ENCODE measurements at places on chromosomes 5 and 9. TPM values are rescaled to one million over a fixed set of nuclear protein-coding genes. Genes with fewer than 3 reads are reported as not detected.

GRCh38 chr9:68473790-68474189, 66.9 kb downstream of the TMEM252 start:
- DNase-seq: no peak

Gene P4HA2
- total RNA-seq: 77.2 TPM

- DNase-seq: no peak
Observed at GRCh38 chr5:131022811-131023497, 142.1 kb downstream of the HINT1 start.

- DNase-seq: no peak
Observed at GRCh38 chr5:65185468-65185867, 296.3 kb downstream of the ADAMTS6 start.

GRCh38 chr9:33185858-33186257, 18.7 kb upstream of the B4GALT1 start:
- no peak for DNase-seq

DNA sequence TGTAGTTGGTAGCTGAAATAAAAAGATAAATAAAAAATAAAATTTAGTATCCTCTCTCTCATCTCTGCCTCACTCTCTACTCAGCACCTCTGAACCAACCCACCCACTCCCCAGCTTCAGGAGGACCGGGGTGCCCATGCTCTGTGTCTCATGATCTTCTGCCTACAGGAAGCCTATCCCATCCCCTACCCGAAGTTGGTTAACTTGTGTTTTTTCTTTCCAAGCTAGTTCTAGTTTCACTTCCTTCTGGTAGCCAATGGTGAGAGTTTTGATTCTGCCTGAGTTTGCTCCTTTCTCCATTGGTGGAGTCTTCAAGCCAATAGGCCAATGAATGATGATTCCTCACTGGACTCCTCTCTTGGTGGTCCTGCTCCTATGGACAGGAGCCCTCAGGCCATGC, 32.1 kb downstream of the SNX24 start:
- DNase-seq: no peak

- DNase-seq: no peak
Observed at GRCh38 chr5:55521881-55522280, 12.9 kb downstream of the PLPP1 start.

GRCh38 chr9:11546231-11546630, 933.4 kb upstream of the PTPRD start:
- DNase-seq: no peak

DNA sequence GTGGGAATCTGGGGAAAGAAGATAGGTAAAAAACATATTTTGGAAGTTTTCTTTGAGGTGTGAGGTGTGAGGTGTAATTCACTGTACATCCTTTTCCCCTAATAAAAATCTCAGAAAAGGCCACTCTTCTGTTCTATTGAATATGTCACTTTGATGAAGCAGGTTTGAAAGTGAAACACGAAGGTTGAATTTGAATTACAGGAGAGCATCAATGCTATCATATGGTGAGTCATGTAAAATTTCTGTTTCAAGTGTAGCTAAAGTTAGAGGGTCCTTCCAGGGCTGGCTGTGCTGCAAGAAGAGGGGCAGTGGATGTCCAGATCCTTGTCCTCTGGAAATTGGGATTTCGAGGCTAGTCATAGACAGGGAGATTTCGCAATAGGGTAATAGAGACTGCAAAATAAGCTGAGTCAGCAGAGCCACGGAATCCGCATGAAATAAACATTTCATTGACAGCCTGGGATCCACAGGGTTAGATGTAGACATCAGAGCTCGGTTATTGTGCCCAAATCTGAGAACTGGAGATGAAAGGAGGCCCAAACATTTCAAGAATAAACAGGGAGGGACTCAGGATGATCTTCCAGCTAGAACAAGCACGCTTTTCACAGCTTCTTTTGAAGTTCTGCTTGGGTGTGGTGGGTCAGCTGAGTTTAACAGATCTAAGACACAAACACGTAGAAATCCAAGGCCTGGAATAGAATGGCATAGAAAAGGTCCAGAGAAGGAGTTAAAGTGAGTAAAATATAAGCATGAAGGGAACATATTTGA, 194.4 kb upstream of the CDKN2B start:
- no peak for DNase-seq

Gene ARL10
- 5.5 TPM for total RNA-seq

Gene CYFIP2
- total RNA-seq: 27.6 TPM

DNA sequence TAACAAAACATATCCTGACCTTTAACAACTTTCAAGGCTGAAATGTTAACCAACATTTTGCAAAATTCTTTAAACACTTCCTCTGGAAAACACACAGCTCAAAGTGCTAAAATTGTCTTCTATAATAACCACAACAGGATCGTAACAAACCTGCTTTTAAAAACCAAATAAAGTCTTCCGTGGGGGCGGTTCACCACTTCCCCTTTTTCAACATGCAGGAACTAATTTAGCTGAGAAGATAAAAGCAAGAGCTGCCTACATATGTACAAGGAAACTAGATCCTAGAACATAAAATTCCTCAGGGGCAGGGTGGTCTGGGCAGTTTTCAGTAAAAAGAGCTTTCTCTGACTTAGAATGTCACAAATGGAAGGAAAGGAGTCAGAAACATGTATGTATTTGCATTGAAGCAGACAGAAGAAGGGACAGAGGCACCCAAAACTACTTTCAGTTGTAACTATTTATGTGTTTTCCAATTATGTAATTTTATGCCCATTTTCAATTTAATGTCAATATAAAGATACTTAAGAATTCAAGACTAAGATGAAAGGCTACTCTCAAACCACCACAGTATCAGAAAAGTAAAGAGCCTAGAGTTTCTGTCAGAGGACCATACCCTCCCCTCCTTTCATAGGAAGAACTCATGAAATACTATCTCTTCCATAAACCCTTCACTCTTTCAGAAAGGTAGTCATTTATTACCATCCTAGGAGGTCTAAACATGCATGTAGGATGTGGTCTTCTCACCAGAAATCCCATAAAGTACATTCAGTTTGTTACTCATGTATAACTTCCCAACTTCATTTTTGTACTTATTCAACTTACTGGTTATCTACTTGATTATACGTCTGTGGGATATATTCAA, 185.9 kb upstream of the RASA1 start:
- no peak for DNase-seq

- no peak for DNase-seq
Observed at GRCh38 chr5:1488882-1489680, 34.7 kb downstream of the LPCAT1 start.

DNA sequence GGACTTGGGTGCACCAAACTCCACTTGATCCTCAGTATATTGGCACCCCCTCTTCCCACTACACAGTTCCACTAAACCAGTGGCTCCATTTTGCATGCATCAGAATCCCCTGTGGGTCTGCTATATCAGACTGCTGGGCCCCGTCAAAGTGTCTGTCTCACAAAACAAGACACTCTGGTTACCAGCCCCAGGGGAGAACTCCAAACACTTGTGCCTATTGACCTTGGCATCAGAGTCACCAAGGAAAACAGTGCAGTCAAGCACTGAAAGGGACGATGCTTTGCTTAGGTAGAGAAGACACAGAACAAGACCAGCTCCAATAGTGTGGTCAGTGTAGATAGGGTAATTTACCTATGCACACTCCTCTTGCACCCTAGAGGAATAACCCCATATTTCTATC, 205.8 kb upstream of the RAI14 start:
- DNase-seq: no peak

GRCh38 chr9:30846651-30847050, 1537.8 kb upstream of the ACO1 start:
- no peak for DNase-seq

Gene LMBRD2
- 9.5 TPM for total RNA-seq

- DNase-seq: no peak
Observed at GRCh38 chr9:18371141-18371540, 102.8 kb upstream of the ADAMTSL1 start.

Gene WNK2
- 222 TPM for total RNA-seq

GRCh38 chr9:37220971-37221370, 100.6 kb downstream of the ZCCHC7 start:
- no peak for DNase-seq

- DNase-seq: no peak
Observed at GRCh38 chr9:6819529-6819928, 61.8 kb downstream of the KDM4C start.

Gene NR3C1
- total RNA-seq: 48.9 TPM

DNA sequence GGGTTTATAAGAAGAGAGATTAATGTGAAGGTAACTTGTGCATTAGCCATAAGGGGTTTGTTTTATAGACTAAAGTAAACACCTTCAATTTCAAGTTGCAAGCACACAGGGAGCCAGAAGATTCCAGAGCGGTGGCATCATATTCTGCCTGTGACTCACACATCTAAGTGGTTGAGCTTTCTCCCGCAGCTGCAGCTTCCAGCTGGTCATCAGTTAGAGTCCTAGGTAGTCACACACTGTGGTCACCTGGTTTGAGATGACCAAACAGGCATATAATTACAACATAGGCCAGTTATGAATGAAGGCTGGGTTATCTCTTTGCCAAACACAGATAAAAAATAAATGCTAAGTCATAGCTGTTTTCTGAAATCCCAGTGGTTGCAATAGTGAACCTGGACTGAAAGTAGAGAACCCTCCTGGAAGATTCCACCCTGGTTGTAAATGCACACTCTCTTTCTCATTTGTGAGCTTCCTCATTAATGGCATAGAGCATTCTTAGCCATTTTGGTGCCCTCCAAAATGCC, 171.3 kb downstream of the GDNF start:
- DNase-seq: no peak

Gene DMRT3
- total RNA-seq: not detected

Gene RFESD
- total RNA-seq: 5.1 TPM

GRCh38 chr9:31840702-31841101, 543.7 kb upstream of the ACO1 start:
- DNase-seq: no peak

Gene PCDHGC4
- 3.0 TPM for total RNA-seq

Gene ANKRD55
- total RNA-seq: not detected

GRCh38 chr5:131974956-131975726, 29.7 kb upstream of the MEIKIN start:
- DNase-seq: no peak

DNA sequence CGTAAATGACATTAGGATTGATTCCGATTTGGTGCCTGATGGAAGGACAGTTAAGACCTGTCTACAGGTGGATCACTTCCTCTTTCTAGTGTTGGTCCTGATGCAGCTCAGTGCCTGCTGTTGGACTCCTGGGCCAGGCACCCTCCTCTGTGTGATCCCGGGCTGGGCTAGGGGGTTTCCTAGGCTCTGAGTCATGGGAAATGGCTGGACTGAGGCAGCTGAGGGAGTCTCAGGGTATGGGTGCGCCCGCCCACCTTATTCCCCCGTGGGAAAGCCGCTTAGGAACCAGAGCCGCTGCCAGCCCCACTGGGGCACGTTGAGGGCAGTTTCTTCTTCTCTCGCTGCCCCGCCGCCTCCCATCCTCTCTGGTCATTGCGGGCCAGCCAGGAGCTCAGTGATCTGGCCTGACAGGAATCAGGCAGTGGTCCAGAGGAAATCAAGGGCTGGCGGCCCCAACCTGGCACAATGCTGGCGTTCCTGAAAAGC, 12.9 kb downstream of the TCF7 start:
- DNase-seq: peak; percentile 69

Gene FLT4
- 5.6 TPM for total RNA-seq

Gene AP3B1
- total RNA-seq: 20.2 TPM

Gene PPP2R2B
- 0.19 TPM for total RNA-seq

- no peak for DNase-seq
Observed at GRCh38 chr5:135237748-135238103, 161.3 kb downstream of the MACROH2A1 start.

GRCh38 chr5:103929338-103930013, 366.9 kb upstream of the NUDT12 start:
- no peak for DNase-seq

DNA sequence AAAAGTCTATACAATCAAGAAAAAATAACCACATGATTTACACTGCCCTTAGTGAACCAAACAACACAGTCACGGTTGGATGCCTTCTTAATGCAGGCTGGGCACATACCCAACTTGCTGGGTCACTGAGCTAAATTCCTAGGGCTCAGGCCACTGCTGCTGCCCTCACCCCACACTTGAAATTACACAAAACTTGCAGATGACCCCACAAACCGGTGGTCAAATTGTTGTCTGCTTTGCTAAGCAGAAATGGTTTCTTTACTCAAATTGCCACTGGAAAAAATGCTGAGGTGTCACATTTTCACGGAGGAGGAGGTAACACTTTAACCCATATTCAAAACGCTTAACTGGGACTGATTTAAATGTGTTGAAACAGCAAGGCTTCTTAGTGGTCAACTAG, 62.4 kb downstream of the HMHB1 start:
- DNase-seq: no peak

DNA sequence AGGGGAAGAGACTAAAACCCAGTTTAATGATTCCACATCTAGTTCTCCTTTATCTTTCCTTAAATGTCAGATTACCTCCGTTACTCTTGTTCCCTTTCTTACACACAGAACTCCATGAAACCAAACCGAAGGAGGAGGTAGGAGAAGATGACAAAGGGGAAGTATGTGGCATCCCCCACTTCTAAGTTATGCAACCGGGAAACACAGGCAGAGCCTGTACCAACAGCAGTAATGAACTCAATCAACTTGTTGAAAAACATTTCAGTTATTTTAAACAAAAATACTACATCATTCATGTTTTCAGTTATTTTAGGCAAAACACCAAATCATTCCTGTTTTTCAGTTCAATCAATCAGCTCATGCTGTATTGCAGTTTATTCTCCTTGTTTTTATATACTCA, 101.8 kb downstream of the PCSK1 start:
- DNase-seq: no peak

DNA sequence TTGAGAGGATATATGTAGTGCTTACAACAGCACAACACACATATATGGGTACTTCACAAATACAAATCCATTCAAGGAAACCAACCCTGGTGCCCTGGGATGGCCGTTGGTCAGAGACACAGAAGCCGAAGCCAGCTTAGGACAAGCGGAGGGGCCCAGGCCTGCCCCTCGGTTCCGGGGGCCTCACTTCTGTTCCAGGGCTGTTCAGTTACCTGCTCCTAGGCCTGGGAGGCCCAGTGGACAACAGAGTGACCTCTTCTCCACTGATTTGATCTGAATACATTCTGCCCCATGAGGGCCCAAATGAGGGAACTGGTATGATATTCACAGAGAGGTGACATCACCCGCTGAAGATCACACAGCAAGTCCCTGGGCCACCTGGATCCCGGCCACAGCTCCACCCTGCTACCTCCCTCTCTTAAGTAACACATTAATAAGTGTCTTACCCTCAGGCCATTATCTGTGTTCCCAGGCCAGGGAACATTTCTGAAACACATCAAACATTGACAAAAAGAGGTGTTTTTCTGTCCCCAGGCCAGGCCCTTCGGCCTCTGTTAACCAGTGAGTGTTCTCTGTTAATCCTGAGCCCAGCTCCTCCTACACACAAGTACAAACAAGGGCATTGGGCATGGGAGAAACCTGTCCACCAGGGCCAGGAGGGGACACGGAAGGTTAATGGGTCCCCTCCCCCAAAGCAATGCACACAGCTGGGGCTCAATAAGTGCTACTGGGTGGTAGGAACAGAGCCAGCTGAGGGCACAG, 4.5 kb upstream of the GRHPR start:
- no peak for DNase-seq

- DNase-seq: no peak
Observed at GRCh38 chr5:176810081-176810597, at the start of gene UNC5A. Gene UNC5A (plus strand): TSS chr5:176810559. CDS start chr5:176810751, 192 bp downstream.

- DNase-seq: no peak
Observed at GRCh38 chr9:33233626-33234342, 6.2 kb upstream of the SPINK4 start.

- DNase-seq: no peak
Observed at GRCh38 chr9:112241491-112241890, 66.4 kb upstream of the SUSD1 start.

- no peak for DNase-seq
Observed at GRCh38 chr5:77812926-77813589, 36.9 kb upstream of the TBCA start.

GRCh38 chr9:13110766-13111417, 168.6 kb downstream of the MPDZ start:
- DNase-seq: peak; percentile 68

Gene ARID3C
- total RNA-seq: not detected

Gene C5orf58
- 0.65 TPM for total RNA-seq

Data from Right ventricle myocardium superior (tissue), 1 donor.